ENCODE measurements at places on chromosomes 7 and 10.

GRCh38 chr10:1121271-1121970, 65.2 kb downstream of the WDR37 start:
- DNase-seq = no peak

- no peak for DNase-seq
Observed at GRCh38 chr7:153447011-153447410, 605.2 kb upstream of the DPP6 start.

GRCh38 chr10:98623176-98623575, 176.4 kb upstream of the HPS1 start:
- no peak for DNase-seq

- no peak for DNase-seq
Observed at GRCh38 chr10:87589645-87590051, 70.0 kb upstream of the PAPSS2 start.

- no peak for DNase-seq
Observed at GRCh38 chr10:101305320-101306241, 48.4 kb upstream of the BTRC start.

All from GM12891 (cell line).